ENCODE measurements at places on chromosomes 5 and 9. TPM values are rescaled to one million over a fixed set of nuclear protein-coding genes. Genes with fewer than 3 reads are reported as not detected.

DNA sequence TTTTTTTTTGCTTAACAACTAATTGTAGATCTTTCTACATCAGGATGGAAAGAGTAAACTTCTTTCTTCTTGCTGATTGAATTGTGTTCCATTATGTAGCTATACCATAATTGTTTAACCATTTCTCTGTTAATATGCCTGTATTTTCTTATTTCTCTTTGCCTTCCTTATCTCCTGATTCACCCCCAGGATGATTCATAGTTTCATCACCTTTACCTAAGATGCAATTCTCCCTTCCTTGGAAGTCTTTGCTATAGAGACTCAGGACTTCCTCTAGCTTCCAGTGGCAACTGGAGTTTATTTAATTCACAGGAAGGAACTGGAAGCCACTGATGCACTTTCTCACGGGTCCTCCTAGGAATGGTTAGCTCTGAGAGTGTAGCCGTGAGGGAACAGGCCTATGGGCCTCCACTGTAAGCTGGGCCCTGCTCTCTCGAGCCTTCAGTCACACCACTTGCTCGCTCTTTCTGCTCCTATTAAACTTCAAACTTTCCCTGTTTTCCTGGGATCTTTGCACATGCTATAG lies 83.1 kb downstream of the FGF1 start:
- no peak for DNase-seq

DNA sequence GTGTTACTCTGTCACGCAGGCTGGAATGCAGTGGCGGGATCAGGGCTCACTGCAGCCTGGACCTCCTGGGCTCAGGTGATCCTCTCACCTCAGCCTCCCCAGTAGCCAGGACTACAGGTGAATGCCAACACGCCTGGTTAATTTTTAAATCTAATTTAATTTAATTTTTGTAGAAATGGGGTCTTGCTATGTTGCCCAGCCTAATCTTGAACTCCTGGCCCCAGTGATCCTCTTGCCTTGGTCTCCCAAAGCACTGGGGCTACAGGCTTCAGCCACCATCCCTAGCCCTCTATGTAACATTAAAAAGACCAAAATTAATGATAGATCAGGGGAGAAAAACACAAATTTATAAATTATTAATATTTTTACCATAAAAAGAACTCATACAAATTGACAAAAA lies 11.3 kb upstream of the UBAP2 start:
- no peak for DNase-seq

GRCh38 chr5:175513726-175514125 lies 35.4 kb downstream of the SFXN1 start:
- no peak for DNase-seq

- no peak for DNase-seq
These were observed 380.7 kb upstream of the KLF4 start for GRCh38 chr9:107870221-107870620.

DNA sequence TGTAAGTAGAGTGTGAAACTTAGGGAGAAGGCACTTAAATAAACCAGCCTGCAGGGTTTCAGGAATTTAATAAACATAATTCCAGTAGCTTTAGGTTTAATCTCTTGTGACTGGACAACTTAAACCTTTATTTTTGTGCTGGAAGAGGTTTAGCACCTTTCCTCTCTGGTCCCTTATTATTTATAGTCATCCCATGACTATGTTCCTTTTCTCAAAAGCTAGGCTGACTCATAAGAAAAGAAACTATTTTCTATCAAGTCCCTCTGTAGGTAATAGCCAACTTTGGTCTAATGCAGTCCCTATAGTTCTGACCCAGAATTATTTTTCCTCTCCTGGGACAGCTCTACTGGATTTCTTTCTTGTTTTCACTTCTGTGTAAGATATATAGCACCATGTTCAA lies 588.9 kb downstream of the NR2F1-AS1 start:
- no peak for DNase-seq

DNA sequence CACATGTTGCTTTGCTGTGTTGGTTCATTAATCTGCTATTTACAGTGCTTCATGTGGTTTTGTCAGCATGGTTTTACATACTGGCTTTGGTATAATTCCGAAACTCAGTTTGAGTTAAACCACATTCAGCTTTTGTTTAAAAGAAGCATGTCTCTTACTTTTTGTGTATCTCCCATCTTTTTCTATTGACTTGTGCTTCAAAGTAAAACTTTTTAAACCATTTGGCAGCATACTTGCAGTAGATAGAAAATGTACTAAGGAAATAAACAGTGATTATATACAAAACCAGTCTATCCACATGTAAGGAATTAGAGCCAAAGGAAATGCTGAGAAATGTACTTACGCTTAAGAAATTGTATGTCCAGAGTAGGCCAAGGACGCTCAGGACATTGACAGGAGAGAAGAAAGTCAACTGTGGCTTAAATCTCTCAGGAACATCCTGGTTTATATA lies 286.9 kb downstream of the ARHGEF28 start:
- no peak for DNase-seq

GRCh38 chr5:16784843-16785791 lies 151.0 kb downstream of the MYO10 start:
- DNase-seq: no peak

GRCh38 chr5:509611-510185 lies 14.6 kb downstream of the SLC9A3 start:
- no peak for DNase-seq

GRCh38 chr5:143418140-143418866 lies 14.8 kb upstream of the NR3C1 start:
- no peak for DNase-seq

- DNase-seq: no peak
These were observed 6.9 kb downstream of the NEURL1B start for GRCh38 chr5:172648013-172648381.

- DNase-seq: no peak
These were observed 29.4 kb downstream of the FAM240B start for GRCh38 chr9:38690574-38690973.

GRCh38 chr5:97529354-97529985 lies 346.4 kb upstream of the RIOK2 start:
- no peak for DNase-seq

GRCh38 chr5:64742821-64743220 lies 25.7 kb downstream of the SREK1IP1 start:
- no peak for DNase-seq

GRCh38 chr5:62183727-62184126 lies 122.3 kb upstream of the KIF2A start:
- no peak for DNase-seq

DNA sequence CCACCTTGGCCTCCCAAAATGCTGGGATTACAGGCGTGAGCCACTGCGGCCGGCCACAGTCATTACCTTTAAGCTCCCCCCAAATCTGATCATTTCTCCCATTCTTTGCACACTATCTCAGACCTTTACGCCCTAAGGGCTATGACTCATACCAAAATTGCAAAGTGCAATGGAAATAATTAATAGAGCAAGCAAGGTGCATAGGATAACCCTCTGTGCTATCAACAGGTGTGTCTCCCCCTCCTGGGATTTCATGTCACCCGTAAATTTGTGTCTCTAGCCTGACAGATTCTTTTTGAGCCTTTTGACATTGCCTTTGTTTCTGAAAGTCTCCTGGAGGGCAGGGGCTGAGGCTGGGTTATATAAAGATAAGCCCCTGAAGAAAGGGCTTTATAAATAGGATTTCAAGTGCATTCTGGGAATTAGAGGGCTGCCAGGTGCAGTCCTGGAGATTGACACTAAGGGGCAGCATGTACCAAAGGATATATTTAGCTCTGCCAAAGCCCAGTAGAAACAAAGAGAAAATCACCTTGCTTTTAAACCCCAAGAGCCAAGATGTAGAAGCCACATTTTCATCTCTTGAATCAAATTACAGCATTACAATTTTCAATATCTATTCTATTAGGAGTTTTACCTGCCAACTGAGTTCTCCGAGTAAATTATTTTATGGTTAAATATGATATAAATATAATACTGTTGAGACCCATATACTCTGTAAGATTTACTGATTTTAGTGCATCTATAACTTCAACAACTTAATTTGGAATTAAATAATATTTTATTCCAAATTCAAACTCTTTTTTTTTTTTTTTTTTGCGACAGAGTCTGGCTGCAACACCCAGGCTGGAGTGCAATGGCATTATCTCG lies 18.2 kb downstream of the S100Z start:
- DNase-seq: no peak

DNA sequence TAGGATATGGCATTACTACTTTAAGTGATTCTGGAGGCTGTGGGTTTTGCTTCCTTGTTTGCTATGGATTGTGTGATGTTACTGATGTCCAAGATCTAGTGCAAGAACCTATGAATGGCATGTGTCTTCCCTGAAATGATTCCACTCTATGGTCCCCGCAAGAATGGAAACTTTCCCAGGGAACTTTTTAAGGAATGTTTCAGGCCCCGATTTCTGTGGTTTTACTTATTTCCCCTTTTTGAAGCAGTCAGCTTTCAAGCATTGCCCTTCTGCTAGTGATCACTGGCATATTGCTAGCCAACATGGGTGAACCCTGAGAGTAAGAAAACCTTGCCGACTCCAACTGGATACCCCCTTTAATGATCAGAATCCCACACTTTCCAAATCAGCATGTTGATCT lies 26.6 kb upstream of the CD180 start:
- DNase-seq: no peak

DNA sequence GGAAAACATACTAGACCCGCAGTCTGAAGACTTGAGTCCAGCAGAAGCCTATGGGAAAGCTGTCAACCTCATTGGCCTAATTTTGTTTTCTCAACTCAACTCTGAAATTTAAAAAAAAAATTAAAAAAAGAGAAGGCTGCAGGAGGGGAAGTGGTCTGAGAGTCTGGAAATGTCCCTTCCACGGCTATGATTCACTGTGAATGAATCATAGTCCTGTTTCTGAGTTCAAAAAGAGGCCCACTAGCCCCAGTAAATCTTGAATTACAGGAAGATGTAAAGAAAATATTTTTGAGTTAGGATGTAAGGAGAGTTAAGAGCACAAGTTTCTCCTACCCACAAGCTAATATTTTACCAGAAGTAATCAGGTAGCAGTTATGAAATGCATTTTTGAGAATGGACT lies 565.5 kb upstream of the DMAC1 start:
- DNase-seq: no peak

DNA sequence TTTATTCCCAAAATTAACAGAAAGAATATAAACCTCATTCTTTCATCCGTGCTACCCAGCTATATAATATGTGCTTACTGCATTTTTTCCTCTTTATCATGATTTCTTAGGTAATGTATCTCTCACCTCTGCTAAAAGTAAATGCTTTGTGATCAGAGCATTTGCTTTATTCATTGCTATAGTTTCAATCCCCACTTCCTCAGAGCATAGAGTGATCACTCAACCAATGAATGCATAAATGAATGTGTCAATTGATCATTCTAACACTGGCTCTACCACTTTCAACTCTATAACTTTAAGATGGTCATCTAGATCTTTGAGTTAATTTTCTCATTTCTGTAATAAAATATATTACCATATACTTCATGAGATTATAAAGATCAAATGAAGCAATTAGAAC lies 719.2 kb downstream of the CETN3 start:
- no peak for DNase-seq

- no peak for DNase-seq
These were observed 88.7 kb downstream of the BASP1 start for GRCh38 chr5:17305964-17306725.

GRCh38 chr5:8577792-8578191 lies 708.8 kb downstream of the MTRR start:
- DNase-seq: no peak

DNA sequence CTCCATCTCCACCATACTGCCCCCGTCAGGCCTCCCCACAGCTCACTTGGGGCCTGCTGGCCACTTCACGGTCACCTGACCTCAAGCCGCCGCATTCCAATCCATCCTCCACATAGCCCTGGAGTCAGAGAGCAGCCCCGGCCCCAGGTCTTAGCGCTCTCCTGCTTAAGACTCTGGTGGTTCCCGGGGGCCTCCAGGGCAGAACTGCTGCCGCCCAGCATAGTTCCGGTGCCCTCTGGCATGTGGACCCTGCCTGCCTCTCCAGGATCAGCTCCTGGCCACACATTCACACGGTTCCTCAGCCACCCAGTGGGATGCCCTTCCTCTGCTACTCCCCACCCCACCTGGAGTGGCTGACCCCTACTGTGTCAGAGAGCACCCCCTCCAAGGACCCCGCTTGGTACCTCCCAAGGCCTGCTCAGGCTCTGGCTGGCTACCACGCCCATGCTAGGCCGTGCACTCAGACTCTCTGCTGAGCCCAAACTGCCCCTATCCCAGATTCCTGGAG lies 8.7 kb downstream of the PHYKPL start:
- no peak for DNase-seq

DNA sequence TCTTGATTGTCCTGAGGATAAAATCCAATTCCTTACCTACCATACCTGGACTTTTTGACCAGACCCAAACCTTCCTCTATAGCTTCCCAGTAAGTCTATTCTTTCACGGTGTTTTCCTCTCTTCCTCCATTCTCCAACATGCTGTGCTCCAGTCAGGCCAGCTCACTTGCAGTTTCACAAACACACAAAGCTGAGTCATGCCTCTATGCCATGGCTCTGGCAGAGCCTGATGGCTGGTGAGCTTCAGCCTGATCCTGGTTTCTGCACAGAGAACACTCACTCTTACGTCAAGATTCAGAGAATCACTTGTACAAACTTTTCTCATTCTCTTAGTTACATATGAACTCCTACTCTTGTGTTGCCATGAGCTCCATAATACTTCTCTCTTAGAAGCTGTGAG lies 27.7 kb upstream of the PAX5 start:
- DNase-seq: no peak

DNA sequence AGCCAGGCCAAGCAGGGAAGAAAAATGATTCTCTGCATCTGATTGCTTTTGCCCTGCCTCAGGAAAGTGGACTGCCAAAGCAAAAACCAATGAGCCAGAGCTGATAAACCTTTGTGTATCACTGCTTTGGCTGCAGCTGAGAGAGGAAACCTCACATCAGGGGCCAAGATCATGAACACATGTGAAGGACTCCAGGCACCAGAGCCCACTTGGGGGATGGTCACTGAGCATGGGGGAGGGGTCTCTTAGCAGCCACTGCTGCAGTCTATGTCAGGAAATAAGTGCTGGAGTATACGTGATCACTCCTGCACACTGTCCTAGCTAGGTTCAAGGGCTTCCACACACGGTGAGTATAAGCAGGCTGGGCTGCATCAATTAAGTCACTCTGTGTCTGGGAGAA lies 229.9 kb downstream of the SPOCK1 start:
- no peak for DNase-seq

DNA sequence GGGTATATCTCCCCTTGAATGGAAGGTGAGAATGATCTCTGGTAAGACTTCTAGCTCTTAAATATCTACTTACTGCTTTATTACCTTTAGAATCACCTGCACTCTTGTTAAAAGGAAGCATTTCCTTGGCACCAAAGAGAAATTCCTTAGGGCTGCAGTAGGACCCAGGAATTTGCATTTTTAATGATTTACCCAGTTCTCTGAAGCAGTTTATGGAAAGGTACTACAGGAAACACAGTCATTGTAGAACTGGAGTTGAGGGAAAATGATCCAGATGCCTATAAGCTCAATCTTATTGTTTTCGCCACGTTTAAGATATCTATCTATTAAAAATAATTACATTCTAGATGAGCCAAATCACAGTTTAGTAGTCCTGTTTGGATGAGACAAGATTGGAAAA lies 9.5 kb upstream of the C9 start:
- no peak for DNase-seq

STRBP gene
- total RNA-seq: 16.1 TPM

PCDHGA1 gene
- total RNA-seq: 4.6 TPM

GHR gene
- 10.4 TPM for total RNA-seq

CYLC2 gene
- not detected for total RNA-seq

SLC6A7 gene
- total RNA-seq: not detected

N4BP3 gene
- total RNA-seq: 2.0 TPM

MARCHF11 gene
- total RNA-seq: 1.3 TPM

CD274 gene
- total RNA-seq: 17.9 TPM

TMEM232 gene
- 1.7 TPM for total RNA-seq

HK3 gene
- 4.3 TPM for total RNA-seq

MRRF gene
- total RNA-seq: 35.9 TPM

EPB41L4A gene
- total RNA-seq: 18.0 TPM

DHX29 gene
- total RNA-seq: 18.0 TPM

GABRA6 gene
- not detected for total RNA-seq

LIFR gene
- 30.9 TPM for total RNA-seq
